ENCODE measurements at places on chromosomes 16 and 17.

- peak; percentile 27 for DNase-seq
These were observed 28.7 kb upstream of the GAS7 start for GRCh38 chr17:10226930-10227695.

DNA sequence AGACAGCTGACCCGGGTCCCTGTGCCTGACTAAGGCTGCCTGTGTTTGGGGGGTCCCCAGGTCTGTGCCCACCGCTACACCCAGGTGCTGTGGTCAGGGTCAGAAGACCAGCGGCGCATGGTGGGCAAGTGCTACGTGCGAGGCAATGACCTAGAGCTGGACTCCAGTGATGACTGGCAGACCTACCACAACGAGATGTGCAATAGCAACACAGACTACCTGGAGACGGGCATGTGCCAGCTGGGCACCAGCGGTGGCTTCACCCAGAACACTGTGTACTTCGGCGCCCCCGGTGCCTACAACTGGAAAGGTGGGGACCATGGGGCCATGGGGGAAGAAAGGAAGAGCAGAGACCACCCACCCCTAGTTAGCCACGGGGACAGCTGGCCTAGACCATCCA is 12.1 kb downstream of the ITGA3 start:
- DNase-seq = no peak

DNA sequence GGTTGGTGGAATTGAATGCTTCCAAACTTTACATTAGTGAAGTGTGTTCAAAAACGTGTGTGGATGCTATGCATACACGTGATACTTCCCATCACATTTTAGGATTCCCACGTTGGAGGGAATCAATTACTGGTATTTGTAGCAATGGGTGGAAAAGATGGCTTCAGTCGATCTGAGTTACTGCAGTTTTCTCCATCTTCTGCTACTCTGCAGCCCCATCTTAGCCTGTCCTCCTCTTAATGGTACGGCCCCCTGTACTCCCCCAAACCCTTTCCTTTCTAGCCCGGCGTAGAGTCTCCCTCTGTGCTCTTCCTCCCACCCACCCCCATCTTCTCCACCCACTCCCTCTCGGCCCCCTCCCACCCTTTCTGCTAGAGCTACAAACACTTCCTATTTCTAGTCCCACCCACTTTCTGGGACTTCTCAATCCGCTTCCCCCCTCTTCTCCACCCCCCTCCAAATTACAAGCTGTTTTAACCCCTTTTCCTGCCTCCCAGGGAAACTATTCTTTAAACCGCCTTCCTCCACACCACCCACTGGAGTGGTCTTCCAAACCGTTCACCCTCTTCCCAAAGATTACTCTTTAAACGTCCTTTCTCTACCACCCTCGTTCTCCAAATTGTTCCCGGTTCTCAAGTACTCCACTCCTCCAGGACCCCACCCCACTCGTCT is 1.1 kb downstream of the CHTF8 start:
- no peak for DNase-seq

- DNase-seq = no peak
These were observed 3.3 kb upstream of the KRTAP4-4 start for GRCh38 chr17:41163828-41164227.

DNA sequence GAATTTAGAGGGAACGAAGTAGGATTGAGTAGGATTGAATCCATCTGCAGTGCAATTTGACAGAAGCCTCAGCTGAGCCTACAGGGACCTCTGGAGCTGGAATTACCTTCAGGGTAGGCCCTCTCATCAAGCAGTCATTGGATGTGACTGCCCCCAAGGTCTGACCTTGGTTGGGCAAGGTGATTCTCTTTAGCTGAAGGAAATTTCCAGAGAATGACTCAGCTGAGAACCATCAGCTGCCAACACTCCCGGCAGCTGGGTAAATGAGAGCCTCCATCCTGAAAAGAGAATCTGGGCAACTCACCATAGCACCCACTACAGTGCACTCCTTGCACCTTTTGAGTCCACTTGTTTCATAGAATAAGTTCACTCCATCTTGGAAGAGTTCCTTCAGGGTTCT is 113.5 kb upstream of the MED13 start:
- DNase-seq = no peak

DNA sequence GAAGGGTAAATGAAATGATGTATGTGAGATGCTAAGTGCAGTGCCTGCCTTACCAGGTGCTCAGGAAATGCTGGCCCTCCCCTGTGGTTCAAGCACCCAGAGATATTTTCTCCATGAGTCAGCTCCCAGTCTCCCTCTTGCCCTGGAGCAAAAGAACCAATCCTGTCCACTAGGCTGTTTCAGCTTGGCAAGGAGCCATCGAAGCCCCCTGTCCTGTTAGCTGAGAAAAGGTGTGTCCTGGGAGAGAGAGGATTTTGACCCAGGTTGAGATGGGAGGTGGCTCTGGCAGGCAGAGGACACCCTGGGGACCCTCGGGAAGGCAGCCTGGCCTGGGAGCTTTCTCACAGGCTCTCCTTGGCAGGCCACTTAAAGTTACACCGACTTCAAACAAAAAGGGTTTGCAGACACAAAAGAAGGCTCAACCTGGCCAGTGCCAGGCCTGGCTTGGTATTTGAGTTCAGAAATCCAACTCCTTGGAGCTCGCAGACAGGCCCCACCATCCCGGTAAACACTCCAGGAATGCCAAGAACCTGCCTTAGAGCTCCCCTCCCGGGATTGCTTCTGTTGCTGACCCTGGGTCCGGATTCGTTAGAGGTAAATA is 29.6 kb downstream of the NTN1 start:
- no peak for DNase-seq

DNA sequence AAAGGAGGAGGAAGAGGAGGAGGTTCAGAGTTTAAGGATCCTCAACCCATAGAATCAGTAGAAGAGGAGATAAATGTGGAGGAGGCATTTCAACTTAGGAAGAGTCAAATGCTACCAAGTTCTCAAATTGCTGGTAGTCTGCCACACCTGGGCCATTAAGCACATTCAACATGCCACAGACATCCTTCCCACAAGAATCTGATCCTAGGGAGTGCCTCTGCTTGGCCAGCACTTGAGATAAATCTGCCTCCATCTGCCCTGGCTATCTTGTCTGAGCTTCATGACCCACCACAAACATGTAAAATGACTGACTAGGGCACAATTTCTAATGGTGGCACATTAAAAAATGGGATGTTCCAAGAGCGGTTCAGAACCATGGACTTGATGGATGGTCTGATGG is 37.3 kb upstream of the AXIN2 start:
- no peak for DNase-seq

DNA sequence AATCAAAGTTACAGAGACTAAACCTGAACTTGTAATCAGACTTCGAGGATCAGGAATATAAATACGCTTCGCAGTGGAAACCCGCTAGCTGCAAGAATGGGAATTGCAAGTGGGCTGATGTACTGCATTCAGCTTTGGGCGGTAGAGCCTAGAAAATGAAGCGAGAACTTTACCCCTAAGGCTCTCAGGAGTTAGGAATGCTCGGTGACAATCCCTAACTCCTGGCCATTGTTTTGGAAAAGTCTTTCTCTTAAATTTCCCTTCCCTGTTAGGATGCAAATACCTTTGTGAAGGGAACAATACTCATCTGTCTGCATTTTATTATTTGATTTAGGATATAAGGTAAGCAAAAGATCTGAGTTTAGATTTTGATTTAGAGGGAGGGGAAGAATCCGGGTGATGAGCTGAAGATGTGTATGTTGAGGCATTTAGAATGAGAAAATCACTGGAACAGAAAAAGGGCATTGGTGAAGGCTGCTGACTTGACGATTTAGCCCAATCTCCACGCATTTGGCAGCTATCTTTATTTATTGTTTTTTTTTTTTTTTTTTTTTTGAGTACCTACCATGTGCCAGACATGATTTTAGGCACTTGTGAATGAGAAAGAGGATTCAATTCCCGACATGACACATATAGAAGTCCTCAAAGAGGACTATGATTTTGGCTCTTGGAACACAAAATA is 2.2 kb upstream of the TOX3 start:
- no peak for DNase-seq

GRCh38 chr17:48528936-48529682 is 1.7 kb downstream of the HOXB1 start:
- no peak for DNase-seq

GRCh38 chr16:88900662-88901052 is 34.2 kb upstream of the PABPN1L start:
- no peak for DNase-seq

DNA sequence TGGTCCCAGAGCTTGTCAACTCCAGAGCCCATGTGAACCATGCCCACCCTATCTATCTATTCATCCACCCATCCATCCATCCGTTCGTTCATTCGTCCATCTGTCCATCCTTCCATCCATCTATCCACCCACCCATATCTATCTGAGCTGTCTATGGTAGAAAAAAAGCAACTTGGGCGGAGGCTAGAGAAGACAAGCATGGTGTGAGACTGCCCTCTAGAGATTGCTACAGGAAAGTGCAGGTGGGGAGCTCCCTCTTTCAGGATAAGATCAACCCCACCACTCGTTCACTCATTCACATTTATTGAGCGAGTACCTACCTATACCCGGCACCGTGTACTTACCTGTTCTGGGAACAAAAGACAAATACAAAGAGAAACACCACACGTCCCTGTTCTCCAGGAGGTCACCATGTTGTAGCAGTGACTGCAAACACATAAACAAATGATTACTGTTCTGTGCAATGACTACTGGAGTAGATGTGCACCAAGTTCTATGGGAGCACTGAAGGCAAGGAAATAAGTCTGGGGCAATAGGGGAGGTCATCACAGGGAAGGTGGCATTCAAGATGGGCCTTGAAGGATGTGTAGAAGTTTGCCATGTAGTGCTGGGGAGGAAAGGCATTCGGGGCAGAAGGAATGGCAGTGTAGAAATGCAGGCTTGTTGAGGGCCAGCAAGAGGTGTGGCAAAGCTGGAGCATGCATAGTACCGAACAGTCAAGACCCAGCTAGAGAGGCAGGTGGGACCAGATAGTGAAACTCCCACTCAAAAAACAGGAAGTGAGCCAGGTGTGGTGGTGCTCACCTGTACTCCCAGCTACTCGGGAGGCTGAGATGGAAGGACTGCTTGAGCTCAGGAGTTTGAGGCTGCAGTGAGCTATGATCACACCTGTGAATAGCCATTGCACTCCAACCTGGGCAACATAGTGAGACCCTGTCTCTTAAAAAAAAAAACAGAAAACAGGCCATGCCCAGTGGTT is 13.4 kb upstream of the ATP5MC1 start:
- DNase-seq = peak; percentile 20

DNA sequence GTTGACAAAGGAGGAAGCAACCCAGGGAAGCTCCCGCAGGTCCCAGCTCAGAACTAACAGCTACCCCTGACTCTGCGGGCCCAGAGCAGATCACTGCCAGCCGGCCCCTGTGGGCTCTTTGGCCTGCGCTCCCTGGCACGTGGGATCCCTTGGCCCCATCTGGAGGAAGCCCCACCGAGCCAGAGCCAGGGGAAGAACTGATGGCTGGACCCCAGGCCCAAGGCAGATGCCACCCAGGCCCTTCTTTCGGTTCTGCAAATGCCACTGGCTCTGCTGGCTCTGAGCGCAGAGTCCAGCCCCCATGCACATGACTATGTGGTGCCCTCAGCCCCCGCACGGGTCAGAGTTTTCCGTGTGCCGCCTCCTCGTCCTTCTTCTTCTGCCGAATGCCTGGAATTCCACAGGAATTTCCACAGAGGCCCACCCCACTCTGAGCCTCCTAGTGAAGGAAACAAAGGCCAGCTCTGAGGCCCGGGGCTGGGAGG is 35.8 kb upstream of the SNN start:
- DNase-seq = no peak

- peak; percentile 38 for DNase-seq
These were observed 29.3 kb upstream of the KDM8 start for GRCh38 chr16:27174007-27174406.

GRCh38 chr16:73106329-73107034 is 58.6 kb upstream of the ZFHX3 start:
- no peak for DNase-seq

GRCh38 chr16:66344533-66345145 is 21.9 kb upstream of the CDH5 start:
- no peak for DNase-seq

DNA sequence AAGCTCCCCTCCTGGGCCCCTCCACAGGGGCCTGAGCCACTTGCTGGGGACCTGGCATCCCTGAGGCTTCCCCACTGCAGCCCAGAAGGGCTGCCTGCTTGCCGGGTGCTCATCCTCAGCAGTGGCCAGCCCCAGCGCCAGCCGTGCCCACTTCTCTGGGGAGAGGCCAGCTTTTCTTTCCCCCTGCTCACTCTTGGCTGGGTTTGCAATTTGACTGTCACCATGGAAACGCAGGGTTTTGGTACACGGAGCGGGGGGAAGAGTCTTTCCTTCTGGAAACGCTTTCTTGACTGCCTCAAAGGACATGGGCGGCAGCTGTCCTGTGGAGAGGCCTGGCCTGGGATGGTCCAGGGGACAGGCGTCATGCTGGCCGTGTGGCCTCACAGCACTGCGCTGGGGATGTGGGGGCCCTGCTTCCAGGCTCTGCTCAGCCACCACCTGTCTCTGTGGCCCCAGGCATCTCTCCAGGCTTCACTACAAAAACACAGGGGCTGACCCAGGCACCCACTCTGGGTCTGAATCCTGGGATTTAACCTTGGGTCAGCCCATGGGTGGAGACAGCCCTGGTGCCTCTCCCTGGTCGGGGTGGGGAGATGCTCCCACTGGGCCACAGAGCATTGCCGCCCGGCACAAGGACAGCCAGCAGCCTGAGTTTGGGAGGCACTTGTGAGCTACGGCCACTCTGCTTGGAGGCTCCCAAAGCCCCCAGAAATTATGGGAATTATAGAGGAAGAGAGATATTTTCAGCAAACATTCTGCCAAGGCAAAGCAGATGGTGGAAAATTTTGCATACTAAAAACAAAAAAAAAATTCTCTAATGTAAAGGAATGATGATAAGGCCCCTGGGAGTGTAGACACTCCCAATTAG is 45.9 kb upstream of the DOC2B start:
- no peak for DNase-seq

DNA sequence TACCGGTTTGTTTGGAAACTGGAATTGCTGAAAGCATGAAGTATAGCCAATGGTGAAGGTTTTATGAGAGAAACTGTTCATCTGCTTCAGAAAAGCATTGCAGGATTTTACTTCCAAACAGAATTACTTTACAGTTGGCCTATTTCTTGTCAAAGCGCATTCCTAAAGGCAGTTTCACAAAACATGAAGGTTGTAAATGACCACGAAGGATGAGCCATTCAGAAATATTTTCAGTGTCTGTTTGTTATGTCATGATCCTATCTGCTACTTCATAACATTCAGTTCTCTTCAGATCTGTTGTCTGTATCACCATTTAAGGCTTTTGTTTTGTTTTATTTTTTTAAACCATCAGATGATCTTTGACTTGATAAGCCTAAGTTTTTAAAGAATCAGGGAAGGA is 45.7 kb downstream of the AATF start:
- no peak for DNase-seq
